ENCODE measurements at places on chromosomes 5 and 9. TPM values are rescaled to one million over a fixed set of nuclear protein-coding genes. Genes with fewer than 3 reads are reported as not detected.

DNA sequence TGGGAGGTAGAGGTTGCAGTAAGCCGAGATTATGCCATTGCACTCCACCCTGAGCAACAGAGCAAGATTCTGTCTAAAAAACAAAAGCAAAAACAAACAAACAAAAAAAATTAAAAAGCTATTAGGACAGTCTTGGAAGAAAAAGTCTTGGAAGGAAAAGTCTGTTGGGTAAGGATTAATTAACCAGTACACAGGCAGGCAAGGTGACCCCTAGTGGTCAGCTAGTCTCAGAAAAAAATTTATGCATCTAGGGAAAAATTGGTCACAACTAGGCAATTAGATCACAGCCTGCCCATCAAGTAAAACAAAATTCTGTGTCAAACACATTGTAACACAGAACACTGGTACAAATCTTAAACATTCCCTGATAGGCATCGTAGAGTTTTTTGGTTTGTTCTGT lies 6.7 kb upstream of the ANKRD18B start:
- H3K36me3 ChIP-seq = no peaks in the 10 kb centered on the region
- no peaks in the 10 kb centered on the region for H3K4me1 ChIP-seq
- peak; percentile 34 for DNase-seq
- H3K4me3 ChIP-seq = no peak overlapping the region

GRCh38 chr5:9587135-9587534 lies 41.3 kb upstream of the SEMA5A start:
- H3K27ac ChIP-seq = no peak overlapping the region
- no peak for DNase-seq
- H3K27me3 ChIP-seq = no peaks in the 10 kb centered on the region
- H3K36me3 ChIP-seq = no peaks in the 10 kb centered on the region
- H3K4me3 ChIP-seq = no peak overlapping the region

- no peaks in the 10 kb centered on the region for H3K27me3 ChIP-seq
- DNase-seq = peak; percentile 64
- H3K36me3 ChIP-seq = no peaks in the 10 kb centered on the region
- no peak overlapping the region for H3K27ac ChIP-seq
- H3K4me3 ChIP-seq = no peak overlapping the region
- no peaks in the 10 kb centered on the region for H3K4me1 ChIP-seq
These were observed 434.7 kb upstream of the DMAC1 start for GRCh38 chr9:8234316-8234715.

GRCh38 chr5:73303148-73304079 lies 130.4 kb downstream of the TMEM174 start:
- no peak overlapping the region for H3K27ac ChIP-seq
- H3K27me3 ChIP-seq = peaks cover 100% of the 10 kb centered on the region
- H3K4me3 ChIP-seq = peak overlapping the region; percentile 80
- no peaks in the 10 kb centered on the region for H3K36me3 ChIP-seq

DNA sequence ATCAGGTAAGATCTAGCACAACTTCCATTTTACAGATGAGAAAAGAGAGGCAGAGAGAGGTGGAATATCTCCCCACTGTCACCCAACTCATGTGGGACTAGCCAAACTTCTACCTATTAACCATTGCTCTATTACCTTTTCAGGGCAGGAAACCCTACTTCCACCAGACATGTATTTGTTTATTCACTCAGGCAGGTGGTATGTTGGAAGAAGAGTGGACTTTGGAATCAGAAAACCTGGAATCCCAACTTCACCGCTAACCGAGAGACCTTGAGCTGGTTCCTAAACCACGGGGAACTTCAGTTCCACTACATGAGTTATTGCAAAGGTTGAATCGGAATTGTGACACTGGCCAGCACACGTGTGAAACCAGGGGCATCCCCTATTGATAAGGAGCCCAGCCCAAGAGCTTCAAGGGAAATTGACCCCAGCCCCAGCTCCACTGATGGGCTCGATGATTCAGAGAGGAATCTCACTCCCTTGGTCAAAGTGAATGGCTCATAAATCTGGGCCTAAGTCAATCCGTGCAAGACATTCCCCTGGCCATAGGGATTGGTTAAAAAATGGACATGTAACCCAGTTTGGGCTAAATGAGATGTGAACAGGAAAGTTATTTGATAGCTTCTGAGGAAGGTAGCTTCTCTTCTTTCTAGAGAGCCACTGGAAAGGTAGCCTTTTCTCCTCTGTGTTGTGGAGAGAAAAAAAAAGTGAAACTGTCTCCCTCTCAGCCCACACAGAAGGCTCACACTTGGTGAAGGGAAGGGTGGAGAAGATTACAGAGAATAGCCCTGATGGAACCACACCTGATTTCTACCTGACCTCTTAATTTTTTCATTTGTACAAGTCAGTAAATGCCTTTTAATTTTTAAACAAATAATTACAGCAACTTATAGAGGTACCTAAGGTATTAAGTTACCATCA lies 5.5 kb upstream of the GLIS3 start:
- H3K4me3 ChIP-seq = no peak overlapping the region
- no peaks in the 10 kb centered on the region for H3K36me3 ChIP-seq
- peaks cover 23% of the 10 kb centered on the region for H3K27me3 ChIP-seq

- H3K4me1 ChIP-seq = peaks cover 17% of the 10 kb centered on the region
- H3K4me3 ChIP-seq = peak within 1 kb of the TSS; percentile 80
- no peak within 1 kb of the TSS for H3K27ac ChIP-seq
- H3K27me3 ChIP-seq = peaks cover 26% of the 10 kb centered on the region
These were observed at the start of gene RGS3 for GRCh38 chr9:113463418-113464285. Gene RGS3, plus strand, starts transcription at chr9:113463727. Its CDS starts 76 bp downstream, at chr9:113463803.

DNA sequence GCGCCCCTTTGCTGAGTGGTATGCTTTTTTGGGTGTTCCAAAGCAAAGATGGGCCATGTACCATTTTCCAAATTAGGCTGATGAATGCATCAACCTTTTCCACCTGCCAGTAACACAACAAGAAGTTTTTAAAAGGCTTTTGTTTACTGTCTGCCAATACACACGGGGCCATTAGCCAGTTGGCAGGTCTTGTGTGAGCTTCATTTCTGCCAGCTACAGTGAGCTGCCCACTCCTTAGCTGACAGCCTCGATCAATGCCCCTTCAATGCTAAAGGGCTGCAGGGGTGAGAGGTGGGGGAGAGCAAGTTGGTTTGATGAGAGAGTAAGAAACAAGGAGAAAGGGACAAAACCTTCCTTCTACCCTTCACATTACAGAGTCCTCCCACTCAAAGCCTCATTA lies 128.7 kb downstream of the C5orf15 start:
- no peaks in the 10 kb centered on the region for H3K36me3 ChIP-seq
- H3K4me3 ChIP-seq = no peak overlapping the region
- no peaks in the 10 kb centered on the region for H3K4me1 ChIP-seq

DNA sequence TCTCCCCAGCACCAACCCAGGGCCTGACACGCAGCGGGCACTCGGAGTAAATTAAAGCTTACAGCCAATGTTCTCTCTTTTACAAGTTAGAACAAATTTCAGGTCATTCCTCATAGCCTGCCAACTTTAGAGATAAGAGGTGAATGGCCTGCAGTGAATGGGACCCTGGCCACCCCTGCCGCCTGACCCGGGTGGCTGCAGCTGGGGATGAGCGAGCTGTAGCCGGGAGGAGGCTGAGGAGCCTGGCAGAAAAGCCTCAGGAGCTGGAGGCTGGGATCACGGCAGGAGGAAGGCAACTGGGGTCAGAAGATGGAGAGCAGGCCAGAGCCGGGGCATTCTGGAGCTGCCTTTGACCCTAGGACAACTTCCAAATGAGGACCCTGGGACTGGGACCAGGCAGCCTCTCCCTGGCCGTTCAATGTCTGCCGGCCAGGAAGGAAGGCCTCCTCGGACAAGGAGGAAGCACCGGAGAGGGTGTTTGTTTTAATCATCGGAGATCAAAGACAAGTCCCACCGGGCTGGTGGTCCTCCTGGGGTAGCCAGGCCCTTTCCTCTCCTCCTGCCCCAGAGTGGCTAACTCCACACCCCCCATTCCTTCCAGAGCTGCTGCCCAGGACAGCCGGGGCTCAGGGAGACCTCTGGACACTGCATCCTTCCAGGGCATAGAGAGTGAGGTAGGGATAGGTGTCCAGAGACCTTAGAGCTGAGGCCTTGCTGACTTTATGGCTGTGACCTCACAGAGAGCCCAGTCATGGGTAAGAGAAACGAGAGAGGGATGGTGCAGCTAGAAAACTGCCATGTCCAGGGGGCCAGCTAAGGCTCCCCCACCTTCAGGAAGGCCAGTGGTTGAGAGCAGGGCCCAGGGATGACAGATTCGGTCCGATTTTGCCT lies 87.3 kb upstream of the LMX1B start:
- no peak overlapping the region for H3K4me3 ChIP-seq
- no peak for DNase-seq
- no peaks in the 10 kb centered on the region for H3K27me3 ChIP-seq
- H3K27ac ChIP-seq = no peak overlapping the region
- H3K36me3 ChIP-seq = no peaks in the 10 kb centered on the region

DNA sequence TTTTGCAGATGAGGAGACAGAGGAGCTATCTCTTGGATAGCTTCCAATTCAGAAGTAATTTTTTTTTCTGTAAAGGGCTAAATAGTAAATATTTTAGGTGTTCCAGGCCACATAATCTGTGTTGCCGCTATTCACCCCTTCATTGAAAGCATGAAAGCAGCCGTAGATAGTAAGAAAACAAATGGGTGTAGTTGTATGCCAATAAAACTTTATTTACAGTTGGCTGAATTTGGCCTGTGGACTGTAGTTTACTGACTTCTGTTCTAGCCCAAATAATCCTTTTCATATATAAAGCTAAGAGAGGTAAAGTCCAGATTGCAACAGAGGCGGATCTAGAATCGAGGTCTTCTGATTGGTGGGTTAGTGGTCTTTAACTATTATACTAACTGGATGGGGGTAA lies 128.9 kb downstream of the SLF1 start:
- H3K36me3 ChIP-seq = no peaks in the 10 kb centered on the region
- H3K27me3 ChIP-seq = no peaks in the 10 kb centered on the region
- H3K4me3 ChIP-seq = no peak overlapping the region
- H3K4me1 ChIP-seq = no peaks in the 10 kb centered on the region

DNA sequence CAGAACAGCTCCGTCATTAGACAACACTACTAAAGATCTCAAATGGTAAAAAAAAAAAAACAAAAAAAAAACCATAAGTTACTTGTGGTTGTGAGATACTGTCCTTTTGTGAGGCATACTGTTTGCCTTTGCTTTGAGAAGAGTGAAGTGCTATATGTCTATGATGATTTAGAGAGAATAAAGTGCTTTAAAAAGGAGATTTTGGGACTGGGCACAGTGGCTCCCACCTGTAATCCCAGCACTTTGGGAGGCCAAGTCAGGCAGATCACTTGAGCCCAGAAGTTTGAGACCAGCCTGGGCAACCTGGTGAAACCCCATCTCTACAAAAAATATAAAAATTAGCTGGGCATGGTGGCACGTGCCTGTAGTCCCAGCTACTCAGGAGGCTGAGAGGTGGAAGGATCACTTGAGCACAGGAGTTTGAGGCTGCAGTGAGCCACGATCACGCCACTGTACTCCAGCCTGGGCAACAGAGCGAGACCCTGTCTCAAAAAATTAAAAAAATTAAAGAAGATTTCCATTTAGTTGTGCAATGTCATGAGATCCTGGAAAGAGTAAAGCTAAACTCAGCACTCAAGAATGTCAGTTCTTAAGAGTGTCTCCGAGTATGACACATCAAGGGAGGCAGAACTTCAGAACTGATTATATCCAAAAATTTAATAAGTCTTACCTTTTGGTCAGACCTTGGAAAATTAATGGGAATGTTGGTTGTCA lies 87.3 kb downstream of the PRDM6 start:
- DNase-seq = no peak
- no peak overlapping the region for H3K4me3 ChIP-seq
- H3K36me3 ChIP-seq = no peaks in the 10 kb centered on the region

DNA sequence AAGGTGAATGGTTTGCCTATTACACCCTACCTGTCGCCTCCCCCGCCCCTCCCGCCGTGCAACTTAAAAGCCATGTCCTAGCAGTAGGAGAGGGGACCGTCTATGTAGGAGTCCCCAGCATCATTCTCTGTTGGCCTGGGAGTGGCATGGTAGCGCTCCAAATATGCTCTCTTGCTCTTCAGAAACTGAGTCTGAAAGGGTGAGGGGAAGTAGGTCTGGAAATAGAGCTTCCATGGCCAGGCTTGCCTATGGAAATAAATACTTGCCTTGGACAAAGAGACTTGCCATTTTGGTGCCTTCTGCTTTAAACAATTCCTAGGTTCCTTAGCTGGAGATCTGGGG lies 1.4 kb downstream of the RGS7BP start:
- DNase-seq = no peak
- no peak overlapping the region for H3K27ac ChIP-seq
- H3K4me1 ChIP-seq = peaks cover 20% of the 10 kb centered on the region
- no peaks in the 10 kb centered on the region for H3K36me3 ChIP-seq
- H3K27me3 ChIP-seq = peaks cover 33% of the 10 kb centered on the region

DNA sequence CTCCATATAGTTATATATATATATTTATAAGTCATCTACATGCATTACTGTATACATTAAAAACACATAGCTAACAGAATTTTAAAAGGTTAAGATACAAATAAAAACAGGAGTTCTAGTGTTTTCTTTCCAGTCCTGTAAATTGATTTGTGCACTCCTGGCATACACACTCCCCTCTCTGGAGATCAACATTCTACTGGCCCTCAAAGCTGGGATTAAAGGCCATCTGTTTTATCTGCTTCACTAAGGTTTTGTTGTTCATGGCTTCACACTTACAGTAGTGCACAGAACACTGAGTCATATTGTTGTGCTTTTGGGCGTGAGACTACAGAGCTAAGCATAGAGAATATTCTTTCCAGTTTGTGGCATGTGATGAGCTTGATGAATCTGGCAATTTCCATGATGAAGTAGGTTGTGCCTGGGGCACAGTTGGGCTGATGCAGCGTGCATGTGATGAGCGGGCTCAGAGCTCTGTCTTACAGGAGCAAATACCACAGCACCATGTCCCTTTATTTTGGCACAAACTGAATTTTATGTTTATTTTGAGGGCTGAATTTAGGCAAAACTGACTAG lies 98.2 kb downstream of the TAF11L14 start:
- no peak overlapping the region for H3K4me3 ChIP-seq
- H3K27me3 ChIP-seq = no peaks in the 10 kb centered on the region
- no peak overlapping the region for H3K27ac ChIP-seq
- DNase-seq = no peak
- H3K4me1 ChIP-seq = no peaks in the 10 kb centered on the region
- no peaks in the 10 kb centered on the region for H3K36me3 ChIP-seq

DNA sequence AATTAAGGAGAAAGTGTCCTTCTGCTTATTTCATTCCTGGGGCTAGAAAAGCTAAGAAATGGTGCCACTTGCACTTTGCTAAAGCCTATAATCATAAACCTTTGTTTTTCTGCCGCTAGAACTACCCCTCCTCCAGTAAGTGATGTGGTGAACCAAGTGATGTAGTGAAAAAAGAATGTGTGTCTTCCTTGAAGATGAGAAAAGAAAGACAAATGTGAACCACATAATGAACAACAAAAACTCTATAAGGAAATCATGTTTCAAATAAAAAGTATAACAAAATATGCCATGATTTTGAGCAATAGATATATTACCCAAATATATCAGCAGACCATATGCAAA lies 179.0 kb upstream of the SGCD start:
- H3K4me3 ChIP-seq = no peak overlapping the region
- H3K36me3 ChIP-seq = no peaks in the 10 kb centered on the region
- no peak for DNase-seq
- no peaks in the 10 kb centered on the region for H3K27me3 ChIP-seq
- H3K27ac ChIP-seq = no peak overlapping the region

The ORM2 gene
- total RNA-seq = not detected

The FAF2 gene
- total RNA-seq = 34.6 TPM

The DMRT3 gene
- total RNA-seq = not detected

The CDKN2B gene
- total RNA-seq = 0.83 TPM

The TAF11L10 gene
- not detected for total RNA-seq

The GARIN3 gene
- not detected for total RNA-seq

The EGFLAM gene
- 0.50 TPM for total RNA-seq

The CCDC192 gene
- 1.3 TPM for total RNA-seq

The MTMR12 gene
- total RNA-seq = 51.6 TPM

The GDA gene
- total RNA-seq = 4.1 TPM

Data from GM23338 (cell line).